Common myeloid progenitor, CD34-positive (primary cell): ENCODE measurements at places on chromosomes 1 and 21.
A peak's percentile ranks its signal among the peaks of the same experiment; 100 is the strongest.

DNA sequence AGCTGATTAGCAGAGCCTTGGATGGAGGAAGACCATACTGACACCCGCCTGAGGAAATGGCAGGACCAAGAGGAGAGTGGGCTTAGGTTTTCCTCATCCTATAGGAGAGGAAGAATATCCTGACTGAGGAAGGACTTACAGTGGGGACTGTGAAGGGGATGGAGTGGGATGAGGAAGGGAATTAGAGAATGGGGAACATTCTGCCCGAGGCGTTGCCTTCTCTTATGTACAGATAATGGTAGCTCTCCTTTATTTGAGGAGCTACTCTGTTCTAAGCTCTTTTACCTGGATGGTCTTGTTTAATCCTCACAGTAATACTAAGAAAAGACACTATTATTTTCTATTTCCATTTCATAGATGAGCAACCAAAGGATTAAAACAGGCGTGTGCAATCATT, 56.0 kb downstream of the OLFML3 start:
- DNase-seq = no peak

- no peak for DNase-seq
Measured at GRCh38 chr21:34548781-34549376, 36.9 kb upstream of the KCNE1 start.

GRCh38 chr21:31278511-31279130, 65.4 kb downstream of the TIAM1 start:
- DNase-seq = no peak

DNA sequence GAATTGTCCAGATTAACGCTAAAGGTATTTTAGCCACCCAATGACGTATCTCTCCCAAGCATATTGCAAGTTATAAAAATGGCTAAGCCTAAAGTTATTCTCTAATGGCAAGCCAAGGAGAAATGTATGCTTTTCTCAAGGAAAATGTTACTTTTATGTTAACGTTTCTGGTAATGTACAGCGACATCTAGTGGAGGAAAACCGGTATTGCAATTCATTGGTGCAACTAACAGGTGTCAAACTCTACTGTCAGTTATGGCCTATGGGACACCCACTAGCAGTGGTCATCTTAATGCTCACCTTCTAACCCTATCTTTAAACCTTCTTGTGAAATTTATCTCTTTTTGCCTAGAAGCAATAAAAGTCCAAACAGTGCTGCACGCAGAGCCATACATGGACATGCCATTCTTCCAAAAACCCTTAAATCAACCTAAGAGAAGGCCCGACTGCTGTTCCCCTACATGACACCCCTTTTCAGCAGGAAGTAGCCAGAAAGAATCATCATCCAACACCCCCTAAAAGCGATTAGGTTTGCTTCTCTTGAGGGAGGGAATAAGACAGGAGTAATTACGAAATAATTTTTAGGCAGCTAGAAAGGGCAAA, 68.7 kb upstream of the LRIF1 start:
- DNase-seq = peak; percentile 25
